ENCODE measurements at places on chromosomes 4 and X. TPM values are rescaled to one million over a fixed set of nuclear protein-coding genes. Genes with fewer than 3 reads are reported as not detected.

Gene WDR44
- total RNA-seq, result 10.8 TPM

Gene HMX1
- 0.13 TPM for total RNA-seq

Gene TMEM33
- 33.9 TPM for total RNA-seq

Gene C4orf50
- total RNA-seq, result not detected

Gene GNPDA2
- total RNA-seq, result 12.6 TPM

Gene IL13RA2
- total RNA-seq, result 0.06 TPM

Gene ACE2
- total RNA-seq, result not detected

Gene RIPPLY1
- total RNA-seq, result 0.08 TPM

Gene NEIL3
- 15.9 TPM for total RNA-seq

Gene PDGFC
- 3.4 TPM for total RNA-seq

Gene QRFPR
- 0.08 TPM for total RNA-seq

Gene ESX1
- 0.05 TPM for total RNA-seq

Gene HERC5
- 5.2 TPM for total RNA-seq

Gene CYSLTR1
- not detected for total RNA-seq

Gene LIMCH1
- 46.0 TPM for total RNA-seq
